ENCODE measurements at places on chromosomes 2 and 18.
A peak's percentile ranks its signal among the peaks of the same experiment; 100 is the strongest.

GRCh38 chr18:56307354-56308170, 330.8 kb downstream of the TXNL1 start:
- DNase-seq = no peak

- DNase-seq = no peak
Measured at GRCh38 chr18:23599809-23600208, 13.5 kb upstream of the NPC1 start.

DNA sequence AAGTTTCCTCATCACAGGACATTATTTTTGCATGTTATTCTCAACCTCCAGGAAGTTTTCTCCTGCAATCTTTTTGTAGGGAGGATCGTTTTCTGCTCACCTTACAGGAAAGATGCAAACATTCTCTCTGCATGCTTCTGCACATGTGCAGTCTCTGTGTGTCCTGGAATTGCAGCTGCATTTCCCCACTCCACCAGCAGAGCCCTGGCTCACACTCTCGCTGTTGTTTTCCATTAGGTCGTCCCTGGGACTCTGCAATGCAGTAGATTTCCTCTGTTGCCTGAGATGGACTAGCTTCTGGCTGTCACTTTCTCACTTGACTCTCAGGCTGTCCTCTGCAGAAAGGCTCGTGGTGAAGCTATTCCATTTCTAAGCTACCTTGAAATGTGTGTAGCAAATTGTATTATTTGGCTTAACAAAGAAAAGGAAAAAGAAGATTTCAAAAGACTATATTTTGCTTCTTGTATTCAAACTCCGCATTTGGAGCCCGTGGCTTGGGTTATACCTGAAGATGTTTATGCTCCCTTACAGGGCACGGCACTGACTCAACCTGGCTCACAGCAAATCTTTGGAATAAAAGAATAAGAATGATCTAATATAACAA, 346.7 kb downstream of the RAD51AP2 start:
- DNase-seq = peak; percentile 71

DNA sequence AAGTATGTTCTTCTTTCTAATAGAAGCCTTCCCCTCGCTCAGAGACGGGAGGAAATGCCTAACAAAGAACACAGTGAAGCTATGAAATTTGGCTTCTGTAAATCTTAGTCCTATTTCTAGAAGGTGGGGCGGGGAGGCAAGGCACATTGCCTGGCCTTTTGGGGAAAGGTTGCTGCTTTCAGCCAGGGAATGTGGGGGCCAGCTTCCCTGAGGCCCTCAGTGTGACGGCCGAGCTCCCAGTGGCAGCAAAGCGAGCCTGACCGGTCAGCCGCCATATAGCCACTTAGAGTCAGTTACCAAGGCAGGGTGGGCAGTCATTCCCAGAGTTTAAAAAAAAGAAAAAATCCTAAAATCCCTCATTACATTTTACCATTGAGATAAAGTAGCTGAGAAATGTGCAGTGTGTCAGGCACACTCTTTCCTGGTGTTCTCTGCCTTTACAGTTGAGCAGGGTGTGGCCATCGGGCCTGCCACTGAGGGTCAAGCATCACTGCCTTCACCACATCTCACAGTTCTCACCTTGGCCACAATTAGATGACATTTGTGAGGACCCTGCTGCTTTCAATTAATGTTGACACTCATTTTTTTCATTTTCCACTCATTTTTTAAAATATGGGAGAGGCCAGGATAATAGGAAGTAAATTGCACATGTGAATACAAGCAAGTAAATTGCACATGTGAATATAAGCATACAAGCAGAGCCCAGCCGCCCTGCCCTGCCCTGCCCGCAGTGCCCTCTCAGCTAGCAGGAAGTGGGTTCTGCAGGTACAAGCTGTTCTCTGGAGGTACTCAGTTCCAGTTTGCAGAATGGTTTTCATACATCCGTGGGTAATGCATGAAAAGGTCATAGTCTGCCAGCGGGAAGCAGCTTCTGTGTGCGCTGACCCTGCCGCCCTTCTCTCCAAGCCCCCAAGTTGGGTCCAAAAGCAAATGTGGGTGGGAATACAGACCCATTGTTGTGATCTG, 76.9 kb downstream of the WDSUB1 start:
- no peak for DNase-seq

DNA sequence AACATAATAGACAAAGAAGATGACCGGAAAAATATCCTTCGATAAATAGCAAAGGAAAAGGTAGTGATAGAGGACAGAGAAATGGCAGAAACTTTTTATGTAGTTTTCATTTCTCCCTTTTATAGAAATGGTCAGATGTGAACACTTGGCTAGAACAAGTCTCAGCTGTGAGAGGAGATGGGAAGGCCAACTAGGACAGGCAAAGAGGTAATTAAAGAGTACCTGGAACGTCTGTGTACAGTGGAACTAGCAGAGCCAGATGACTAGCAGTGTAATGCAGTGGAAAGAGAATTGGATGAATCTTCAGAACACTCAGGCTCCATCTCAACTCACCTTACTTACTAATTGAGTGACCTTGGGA, 69.2 kb downstream of the NABP1 start:
- DNase-seq = no peak

DNA sequence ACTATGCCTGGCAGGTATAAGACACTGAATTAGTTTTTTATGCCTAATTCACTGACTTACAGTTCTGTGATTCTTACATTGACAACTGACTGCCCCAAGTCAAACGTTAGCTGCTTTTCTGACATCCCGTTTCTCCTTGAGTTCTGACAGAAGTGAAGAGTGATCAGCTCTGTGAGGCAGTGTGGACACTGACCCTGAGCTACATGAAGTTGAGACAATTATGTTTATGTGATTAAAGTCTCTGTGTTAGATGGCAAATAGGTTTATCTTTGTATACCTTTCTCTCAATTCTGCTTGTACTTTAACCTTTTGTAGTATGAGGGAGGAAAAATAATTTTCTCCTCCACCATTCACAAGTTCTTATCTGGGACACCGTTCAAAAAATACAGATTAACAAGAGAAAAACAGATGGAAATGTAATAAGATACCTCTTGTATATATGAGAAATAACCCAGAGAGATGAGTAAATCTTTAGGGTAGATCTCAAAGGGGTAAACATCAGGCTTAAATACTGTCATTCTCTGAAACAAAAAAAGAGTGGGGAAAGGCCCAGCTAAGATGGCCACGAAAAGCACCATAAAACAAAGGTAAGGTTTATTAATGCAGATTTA, 85.4 kb upstream of the B3GNT2 start:
- no peak for DNase-seq

DNA sequence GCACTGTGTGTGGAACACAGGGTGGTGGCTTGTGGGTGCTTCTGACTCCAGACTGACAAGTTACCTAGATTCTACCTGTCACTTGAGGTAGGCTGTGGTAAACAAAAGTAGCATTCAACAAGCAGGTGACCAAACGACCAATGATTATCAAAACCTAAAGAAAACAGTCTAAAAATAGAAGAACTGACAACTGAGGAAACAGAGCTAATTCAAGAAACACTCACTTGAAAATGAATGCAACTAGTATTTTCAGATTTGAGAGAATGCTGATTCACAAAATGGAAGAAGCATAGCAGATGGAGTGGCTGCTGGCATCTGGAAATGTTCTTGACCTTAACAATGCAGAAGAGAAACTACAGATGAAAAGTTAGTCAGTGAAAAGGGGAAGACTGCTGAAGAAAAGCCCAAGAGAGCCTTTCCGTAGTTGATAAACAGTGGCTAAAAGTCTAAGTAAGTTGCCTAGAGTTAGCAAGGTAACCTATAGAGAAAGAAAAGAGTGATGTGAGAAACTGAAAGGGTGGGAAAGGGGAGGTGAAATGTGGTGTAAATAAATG, 170.4 kb downstream of the NCK2 start:
- no peak for DNase-seq

GRCh38 chr2:16169381-16169960, 229.1 kb downstream of the MYCN start:
- DNase-seq = no peak

DNA sequence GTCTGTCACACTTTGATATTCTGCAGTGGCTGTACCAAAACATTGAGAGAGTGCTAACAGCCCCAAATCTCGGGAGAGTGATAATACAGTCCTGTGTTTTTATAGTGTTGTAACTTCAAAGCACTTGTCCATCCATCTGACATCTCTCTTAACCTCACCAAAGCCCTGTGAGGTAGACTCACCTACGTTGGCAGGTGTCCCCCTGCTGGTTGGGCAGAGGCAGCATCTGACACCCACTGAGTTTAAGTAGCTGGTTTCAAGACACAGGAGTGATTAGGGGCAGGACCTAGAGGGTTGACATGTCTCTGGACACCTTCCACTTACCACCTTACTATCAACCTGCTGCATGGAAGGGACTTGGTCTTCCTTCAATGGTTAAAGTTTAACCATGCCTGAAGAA, 22.9 kb downstream of the COLEC12 start:
- DNase-seq = peak; percentile 92

DNA sequence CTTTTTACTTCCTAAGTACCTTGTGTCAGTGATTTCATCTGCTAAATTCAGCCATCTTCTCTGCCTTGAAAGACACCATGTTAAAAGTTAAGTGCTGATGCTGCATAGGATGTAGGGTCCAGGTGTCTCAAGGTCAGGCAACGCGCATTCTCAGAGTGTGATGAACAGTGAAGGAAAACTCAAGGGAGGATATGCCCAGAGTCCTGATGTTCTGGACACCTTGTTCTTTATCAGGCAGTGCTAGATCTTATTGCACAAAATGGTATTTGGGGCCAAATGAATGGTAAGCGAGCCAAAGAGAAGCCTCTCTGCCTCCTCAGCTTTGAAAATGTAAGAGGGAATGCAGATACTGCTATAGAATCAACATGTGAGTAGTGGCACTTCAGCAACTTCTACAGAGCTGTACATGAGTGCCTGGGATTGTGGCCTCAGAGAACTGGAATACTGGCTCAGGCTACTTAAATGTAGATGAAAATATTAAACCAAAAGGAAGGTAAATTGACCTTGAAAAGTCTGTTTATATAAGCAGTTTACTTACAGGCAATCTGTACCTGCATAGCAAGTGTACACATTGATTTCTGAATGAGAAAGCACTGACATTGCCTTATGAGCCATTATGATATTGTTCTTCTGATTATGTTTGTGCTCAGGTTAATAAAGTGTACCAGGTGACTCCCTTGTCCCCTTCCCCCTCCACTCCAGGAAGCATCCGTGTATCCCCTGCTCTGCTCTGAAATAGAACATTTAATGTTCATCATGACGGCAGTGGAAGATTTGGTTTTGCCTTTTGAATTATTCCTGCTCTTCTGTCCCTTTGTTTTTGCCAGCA, 86.7 kb upstream of the RANBP2 start:
- peak; percentile 79 for DNase-seq

- no peak for DNase-seq
Measured at GRCh38 chr2:224711859-224712665, 4.1 kb downstream of the CCDC195 start.

DNA sequence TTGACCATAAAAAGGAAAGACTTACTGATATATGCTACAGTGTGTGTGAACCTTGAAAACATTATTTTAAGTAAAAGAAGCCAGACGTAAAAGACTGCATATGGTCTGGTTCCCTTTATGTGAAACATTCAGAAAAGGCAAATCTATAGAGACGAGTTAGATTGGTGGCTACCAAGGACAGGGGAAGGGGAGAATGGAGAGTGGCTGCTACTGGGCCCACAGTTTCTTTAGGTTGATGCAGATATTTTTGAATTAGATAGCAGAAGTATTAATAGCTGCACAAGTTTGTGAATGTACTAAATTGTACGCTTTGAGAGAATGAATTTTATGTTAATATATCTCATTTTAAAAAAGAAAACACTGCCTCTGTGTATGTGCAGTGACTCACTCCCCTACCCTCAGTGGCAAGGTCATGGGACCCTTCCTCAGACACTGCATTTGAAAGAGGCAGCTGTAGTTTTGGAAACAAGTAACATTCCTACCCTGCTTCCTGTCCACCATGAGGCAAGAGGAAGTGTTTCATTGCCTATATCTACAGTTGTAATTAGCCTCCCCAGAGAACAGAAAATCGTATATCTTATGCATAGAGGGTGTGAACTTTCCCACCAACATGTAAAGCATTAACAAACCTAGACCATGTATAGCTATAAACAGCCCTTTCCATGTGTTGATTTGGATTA, 29.8 kb upstream of the ARMC9 start:
- DNase-seq = no peak

DNA sequence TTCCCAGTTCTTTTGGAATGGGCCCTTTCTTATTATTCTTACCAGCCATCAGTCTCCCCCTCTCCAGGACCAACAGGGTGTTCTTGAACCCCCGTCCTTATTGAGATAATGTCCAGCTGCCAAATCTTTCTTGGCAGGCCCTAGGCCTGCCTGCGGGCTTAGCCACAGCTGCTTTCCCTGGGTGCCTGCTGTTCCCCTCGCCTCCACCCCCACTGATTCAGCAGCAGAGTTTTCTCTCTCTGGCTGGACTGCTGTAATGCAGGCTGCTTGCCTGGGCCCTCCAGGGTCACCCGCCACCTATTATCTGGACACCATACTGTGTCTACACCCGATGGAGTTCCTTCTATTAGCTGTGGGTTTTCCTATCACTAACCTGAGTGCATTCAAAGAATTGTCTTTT, 395.4 kb upstream of the ATP5MC3 start:
- no peak for DNase-seq

- peak; percentile 94 for DNase-seq
Measured at GRCh38 chr18:37987901-37988300, 422.3 kb upstream of the CELF4 start.

- no peak for DNase-seq
Measured at GRCh38 chr18:48310999-48311398, 98.2 kb downstream of the ZBTB7C start.

DNA sequence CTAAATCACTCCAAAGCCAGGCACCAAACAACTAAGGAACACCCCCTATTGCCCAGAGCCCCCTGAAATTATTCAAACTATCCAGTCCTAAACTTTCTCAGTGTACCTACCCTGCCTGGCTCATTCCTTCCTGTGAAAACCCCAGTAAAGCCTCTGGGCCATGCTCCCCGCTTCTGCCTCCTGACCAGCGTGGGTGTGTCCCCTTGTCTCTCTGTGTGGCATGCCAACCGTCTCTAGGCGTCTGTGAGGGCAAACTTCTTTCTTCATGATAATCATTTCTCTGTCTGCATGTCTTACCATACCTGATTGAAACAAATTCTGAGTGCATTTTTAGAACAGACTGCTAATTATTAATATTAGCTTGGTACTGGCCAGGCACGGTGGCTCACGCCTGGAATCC, 109.0 kb upstream of the MSH2 start:
- DNase-seq = no peak

GRCh38 chr2:117956036-117956796, 57.7 kb downstream of the CCDC93 start:
- DNase-seq = peak; percentile 13

DNA sequence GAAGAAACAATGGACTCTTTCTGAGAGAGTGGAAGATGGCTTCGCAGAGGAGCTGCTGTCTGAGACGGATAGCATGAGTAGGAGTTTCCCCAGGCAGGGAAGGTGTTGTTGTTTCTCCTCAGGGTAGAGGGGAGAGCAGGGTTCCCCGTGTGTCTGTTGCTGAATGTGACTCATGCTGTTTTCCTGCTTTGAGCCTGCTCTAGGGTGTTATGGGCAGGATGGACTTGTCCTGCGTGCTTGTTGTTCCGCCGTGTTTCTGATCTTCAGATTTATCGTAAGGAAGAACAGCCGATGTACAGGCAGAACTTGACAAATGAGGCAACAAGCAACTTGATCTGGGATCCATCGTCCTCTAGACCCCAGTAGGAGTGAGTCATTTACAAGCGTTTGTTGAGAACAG, 19.7 kb upstream of the MYCN start:
- DNase-seq = peak; percentile 21

- peak; percentile 66 for DNase-seq
Measured at GRCh38 chr2:224357098-224357901, 44.6 kb downstream of the FAM124B start.

GRCh38 chr2:230842473-230842872, 22.3 kb upstream of the ITM2C start:
- peak; percentile 45 for DNase-seq

Measured in DMS53 (cell line).